HS-27A (cell line): ENCODE measurements at places on chromosomes 13 and 19.
A peak's percentile ranks its signal among the peaks of the same experiment; 100 is the strongest.

GRCh38 chr13:43669101-43669500 is 117.7 kb downstream of the ENOX1 start:
- DNase-seq, result no peak

GRCh38 chr19:35208121-35208520 is 20.4 kb downstream of the FAM187B start:
- no peak for DNase-seq

DNA sequence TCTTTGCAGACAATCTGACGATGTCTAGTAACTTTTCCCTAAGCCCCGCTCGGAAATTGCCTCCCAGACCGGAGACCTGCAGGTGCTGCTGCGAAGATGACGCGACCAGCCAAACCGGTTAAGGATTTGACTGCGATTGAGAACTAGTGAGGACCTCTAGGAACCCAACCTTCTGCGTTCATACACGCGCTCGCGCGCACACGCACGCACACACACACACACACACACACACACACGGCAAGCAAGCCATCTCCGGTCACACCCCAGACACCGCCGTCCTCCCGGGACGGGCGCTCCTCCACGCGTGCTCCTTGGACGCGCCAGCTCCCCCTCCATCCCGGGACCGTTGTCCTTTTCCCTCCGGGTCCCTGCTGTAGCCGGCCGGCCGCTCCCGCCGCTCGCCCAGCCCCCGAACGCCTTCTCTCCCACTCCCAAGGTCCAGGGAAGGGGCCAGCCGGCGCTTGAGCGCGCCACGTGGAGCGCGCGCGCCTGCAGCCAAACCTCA is 1.2 kb downstream of the TBC1D4 start:
- DNase-seq, result peak; percentile 26

DNA sequence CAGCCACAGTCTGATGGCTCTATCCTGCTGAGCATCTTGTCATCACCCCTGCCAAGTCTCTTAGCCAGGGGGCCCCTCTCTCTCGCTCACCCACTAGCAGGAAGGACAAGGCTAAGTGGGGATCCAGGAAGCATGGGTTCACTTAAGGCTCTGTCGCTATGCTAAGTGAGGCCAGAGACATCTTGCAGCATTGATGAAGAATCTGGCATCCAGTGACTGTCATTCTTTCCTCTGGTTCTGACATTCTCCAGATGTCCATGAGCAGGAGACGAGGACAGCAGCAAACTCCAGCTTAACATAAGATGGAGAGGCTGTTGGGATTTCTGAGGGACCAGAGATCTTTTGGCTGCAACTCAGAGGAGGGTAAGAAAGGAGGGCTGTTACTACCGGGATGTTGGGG is 230.2 kb downstream of the TSHZ3 start:
- no peak for DNase-seq

DNA sequence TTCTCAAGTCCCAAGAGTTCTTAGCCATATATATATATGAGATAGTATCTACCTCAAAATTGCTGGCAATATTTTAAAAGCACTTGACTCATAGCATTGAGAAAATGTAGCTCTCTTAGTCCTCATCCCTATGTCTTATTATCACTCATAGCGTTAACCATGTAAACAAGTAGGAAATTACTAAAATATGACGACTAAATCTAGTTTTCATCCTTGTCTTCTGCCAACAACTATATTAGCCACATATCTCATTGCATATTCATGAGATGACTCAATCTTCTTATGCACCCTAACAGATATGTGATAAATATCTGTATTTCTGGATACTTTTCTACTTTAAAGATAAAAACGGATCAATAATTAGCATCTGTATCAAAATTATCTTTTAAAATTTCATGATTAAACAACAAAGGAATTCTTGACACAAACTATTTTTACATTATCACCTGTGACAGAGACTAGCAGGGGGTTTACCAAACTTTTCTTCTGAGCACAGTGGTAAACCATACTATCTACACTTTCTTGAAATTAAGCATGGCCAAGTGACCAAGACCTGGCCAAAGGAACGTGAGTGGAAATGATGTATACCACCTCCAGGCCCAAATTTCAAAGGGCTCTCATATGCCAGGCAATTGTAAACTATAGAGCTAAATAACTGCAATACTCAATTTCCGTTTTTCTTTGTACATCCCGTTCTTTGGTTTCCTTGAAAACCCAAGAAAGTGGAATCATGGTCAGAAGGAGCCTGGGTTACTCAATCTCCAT is 45.7 kb downstream of the ZC3H13 start:
- DNase-seq, result no peak

DNA sequence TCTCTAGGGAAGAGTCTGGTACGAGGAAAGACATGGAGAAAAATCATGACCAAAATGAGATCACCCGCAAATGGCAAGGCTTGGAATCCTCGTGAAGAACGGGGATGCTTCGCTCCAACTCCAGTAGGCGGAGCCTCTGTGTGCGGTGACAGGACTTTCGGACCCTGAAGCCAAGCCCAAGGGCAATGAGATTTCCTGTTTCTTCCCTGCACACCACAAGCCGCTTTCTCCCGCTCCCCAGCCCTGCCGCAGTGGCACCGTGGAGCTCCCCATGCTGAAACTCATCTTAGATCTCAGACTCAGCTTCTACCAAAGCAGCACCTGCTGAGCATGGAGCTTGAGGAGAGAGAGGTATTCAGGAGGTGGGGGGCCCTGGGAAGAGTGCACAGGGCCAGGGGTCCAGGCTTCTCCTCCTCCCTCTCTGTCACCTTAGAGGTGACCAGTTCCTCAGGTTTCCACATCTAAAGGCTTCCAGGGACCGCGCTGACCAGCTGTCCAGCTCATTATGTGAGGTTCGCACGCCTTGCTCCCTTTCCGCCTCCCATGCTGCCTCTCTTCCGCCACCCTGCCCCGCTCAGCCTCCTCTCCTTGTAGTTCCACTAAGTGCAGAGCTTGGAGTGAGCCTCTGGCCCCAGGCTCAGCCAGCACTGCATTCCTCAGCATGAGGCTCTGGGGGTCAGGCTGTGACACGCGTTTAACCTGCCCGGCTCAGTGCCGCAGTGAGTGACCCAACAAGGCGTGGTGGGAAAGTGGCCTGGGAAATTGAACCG is 153.8 kb upstream of the SOX1 start:
- DNase-seq, result no peak

DNA sequence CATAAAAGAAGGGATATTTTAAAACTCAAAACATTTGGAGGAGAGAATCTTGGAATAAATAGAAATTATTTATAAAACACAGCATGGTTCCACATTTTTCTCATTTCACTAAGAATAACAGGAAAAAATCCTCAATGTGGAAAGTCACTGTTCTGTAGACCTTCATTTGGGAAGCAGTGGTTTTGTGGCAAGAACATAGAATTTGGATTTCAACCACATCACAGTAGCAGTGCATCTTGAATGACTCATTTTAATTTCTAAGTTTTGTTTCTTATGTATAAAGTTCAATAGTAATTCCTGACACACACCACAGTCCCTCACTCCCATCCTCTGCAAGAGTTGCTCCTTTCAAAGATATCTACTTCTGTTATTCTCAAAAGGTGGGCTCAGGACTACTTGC is 264.0 kb downstream of the ENOX1 start:
- DNase-seq, result no peak

GRCh38 chr13:20301403-20302071 is 69.4 kb upstream of the GJB6 start:
- DNase-seq, result no peak

- no peak for DNase-seq
Measured at GRCh38 chr19:46493236-46494145, 2.2 kb downstream of the PNMA8B start.

DNA sequence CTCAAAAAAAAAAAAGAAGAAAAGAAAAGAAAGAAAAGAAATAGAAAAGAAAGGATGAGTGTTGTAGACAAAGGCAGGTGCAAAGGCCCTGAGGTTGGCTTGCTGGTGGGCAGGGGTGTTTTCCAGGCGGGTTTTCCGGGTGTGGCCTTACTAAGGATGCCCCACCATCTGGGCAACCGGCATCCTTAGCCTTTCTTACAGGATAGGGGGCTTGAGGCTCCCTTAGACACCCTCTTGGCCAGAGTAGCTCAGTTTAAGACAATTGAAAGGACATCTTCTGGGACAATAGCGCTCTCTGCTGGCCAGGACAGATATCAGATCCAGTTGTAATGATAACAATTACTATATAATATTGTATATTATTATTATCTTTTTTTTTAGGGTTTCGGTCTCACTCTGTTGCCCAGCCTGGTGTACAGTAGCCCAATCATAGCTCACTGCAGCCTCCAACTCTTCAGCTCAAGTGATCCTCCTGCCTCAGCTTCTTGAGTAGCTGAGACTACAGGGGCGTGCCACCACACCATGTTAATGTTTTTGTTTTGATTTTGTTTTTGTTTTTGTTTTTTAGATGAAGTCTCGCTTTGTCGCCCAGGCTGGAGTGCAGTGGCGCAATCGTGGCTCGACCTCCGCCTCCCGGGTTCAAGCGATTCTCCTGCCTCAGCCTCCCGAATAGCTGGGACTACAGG is 1.4 kb upstream of the QTRT1 start:
- no peak for DNase-seq

- DNase-seq, result peak; percentile 20
Measured at GRCh38 chr13:96967248-96967745, 27.0 kb downstream of the OXGR1 start.

DNA sequence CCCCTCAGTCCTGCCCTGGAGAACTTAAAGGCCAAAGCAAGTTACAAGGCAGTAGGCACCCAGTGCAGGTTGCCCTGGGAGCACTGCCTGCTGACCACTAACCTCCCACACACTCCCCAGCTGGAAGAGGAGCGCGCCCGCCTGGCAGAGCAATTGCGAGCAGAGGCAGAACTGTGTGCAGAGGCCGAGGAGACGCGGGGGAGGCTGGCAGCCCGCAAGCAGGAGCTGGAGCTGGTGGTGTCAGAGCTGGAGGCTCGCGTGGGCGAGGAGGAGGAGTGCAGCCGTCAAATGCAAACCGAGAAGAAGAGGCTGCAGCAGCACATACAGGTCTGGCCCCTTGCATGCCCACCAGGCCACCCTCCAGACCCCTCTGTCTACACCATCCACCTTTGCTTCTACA is 61.1 kb downstream of the KCNC3 start:
- no peak for DNase-seq

DNA sequence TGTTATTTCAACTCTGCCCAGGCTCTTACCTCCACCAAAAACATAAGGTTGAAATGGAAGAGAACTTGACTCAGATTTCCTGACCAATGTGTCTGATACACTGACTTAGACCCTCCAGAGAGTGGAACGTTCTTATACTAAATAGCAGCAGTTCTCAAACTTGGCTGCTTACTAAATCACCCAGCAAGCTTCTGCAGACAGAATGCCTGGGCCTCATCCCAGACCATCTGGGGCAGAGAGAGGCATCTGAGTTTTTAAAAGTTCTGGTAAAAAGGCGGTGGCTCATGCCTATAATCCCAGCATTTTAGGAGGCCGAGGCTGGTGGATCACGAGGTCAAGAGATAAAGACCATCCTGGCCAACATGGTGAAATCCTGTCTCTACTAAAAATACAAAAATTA is 46.3 kb downstream of the NEK5 start:
- DNase-seq, result no peak

GRCh38 chr19:53977429-53977990 is 13.9 kb upstream of the CACNG6 start:
- DNase-seq, result peak; percentile 75

DNA sequence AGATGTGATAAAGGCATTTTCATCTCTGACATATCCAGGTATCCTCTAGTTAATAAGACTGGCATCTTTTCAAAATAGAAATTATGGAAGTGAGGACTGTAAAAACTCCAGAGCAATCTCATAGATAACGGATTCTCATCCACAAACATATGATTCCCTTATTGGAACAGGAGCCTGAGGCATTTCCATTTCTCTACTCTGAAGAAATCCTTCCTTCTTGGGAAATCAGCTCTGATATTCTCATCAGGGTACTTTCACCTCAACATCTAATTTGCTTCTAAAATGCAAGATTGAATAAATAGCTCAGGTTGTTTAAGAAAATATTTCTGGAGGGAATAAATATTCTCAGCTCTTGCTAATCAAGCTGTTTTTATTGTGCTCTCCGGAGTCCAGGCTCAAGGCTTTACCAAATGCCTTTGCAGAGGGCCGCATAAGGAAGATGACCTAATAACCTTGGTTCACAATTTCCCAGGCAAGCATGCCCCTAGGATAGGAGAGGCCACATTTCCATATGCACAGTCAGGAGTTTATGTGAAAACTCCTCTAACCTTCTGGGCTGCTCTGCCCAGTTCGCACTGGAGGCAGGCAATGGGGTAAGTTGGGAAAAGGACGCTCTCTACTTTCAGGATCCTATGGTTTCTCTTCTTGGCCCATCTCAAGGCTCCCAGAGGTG is 44.0 kb upstream of the RFC3 start:
- no peak for DNase-seq

DNA sequence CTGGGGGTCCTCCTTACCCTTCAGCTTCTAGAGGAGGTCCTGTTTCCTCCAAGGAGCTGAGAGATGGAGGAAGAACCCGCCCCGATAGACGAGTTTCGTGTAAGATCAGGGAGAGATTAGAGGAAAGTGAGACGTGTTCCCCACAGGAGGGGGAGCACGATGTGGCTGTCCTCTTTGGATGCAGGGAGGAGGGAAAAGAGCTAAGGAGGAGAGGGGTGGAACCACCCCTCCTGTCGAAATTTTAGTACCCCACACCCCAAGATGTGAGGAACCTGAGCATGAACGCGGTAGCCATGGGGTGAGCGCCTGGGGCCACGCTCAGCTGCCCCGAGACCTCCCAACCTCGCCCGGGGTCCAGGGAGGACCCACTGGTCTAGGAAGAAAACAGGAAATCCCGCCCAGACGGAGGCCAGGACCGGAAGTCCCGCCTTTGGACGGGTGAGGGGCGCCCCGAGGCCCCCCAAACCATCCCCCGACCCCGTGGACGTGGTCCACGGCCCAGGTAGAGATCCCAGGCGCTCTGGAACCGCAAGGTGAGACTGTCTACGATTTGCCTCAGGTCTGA is 1.2 kb downstream of the AKT1S1 start:
- DNase-seq, result no peak

GRCh38 chr13:40211586-40211968 is 454.9 kb downstream of the FOXO1 start:
- DNase-seq, result no peak

DNA sequence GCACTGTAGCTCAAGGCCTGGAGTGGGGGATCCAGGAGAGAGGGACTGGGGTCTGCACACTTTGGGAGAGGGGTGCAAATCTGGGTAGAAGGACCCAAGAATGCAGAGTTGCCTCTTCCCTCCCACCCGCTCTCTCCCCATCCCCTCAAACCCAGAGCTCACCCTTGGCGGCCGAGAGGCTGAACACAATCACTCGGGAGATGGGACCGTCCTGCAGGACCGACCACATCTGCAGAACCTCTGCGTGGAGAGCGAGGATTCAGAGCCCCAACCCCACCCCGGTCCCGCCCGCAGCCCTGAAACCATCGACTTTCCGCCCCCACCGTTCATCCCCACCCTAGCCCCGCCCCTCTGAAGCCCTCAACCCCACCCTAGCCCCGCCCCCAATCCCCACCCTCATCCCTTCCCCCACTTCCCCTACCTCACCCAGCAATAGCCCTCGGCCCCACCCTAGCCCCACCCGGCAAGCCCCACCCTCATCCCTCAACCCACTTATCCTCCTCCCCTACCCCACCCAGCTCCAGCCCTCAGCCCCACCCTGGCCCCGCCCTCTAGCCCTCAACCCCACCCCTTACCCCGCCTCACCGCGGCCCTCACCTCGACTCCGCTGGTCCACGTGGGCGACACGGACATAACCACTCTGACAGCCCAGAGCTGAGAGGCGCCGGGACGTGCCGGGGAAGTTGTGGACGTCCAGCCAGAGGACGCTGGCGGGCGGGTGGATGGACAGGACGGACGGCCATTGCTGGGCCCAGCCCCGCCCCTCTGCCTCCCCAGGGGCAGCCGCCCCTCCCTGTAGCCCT is 4.1 kb downstream of the KPTN start:
- no peak for DNase-seq
